ENCODE measurements at places on chromosomes 5 and 9.

GRCh38 chr5:87825583-87825982 lies 412.9 kb upstream of the CCNH start:
- DNase-seq = no peak

DNA sequence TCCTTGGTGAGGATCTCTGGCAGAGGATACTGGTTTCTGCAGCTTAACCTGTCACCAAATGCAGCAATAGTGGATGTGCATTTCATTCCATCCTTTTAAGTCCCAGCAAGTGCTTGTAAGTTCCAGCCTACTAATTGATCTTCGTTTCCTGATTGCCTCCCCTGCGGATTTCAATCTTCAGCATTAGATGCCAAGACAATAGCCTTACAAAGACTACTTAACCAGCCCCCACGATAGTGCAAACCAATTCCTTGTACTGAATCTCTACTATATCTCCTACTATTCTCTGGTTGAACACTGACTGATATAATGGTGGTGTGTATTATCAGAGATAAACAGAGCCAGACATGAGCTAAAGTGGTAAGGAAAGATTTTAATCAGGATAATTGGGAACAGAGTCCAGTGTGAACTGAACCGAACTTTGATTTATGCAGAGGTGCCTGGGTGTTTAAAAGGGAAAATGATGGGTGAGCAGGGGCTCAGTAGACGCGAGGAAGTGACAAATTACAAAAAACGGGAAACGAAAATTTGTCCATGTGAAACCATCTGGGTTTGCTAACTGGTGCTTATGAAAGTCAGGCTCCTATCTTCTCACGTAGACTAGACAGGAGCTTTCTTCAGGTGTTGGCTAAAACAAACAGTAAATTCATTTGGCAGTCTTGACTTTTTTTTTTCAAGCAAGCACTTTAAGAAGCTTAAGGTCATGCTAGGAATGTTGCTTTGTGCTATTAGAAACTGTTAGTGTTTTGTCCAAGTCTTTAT lies 106.9 kb upstream of the ST8SIA4 start:
- no peak for DNase-seq

DNA sequence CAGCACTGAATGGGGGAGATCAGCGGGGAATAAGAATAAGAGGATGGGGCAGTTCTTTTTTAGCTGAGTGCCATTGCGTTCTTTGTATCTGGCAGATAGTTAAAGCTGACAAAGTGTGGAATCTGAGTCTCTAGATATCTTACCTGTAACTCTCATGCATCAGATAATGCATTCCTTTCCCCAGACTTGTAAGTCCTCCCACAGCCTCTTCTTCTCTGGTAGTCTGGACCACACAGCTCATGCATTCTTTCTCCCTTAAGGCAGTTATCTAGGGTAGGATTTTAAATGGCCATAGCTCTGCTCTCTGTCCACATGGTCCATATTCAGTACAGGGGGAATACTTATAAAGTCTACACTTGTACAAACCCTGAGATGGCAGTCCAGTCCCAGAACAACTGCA lies 54.0 kb upstream of the FGF10 start:
- no peak for DNase-seq

- DNase-seq = no peak
These were observed 9.9 kb downstream of the FRMPD1 start for GRCh38 chr9:37660691-37661090.

- no peak for DNase-seq
These were observed 64.9 kb upstream of the ENTREP1 start for GRCh38 chr9:69260161-69260560.

- DNase-seq = no peak
These were observed 125.1 kb upstream of the KLF9 start for GRCh38 chr9:70539526-70539925.

- no peak for DNase-seq
These were observed 103.0 kb downstream of the PCSK1 start for GRCh38 chr5:96329886-96330529.

DNA sequence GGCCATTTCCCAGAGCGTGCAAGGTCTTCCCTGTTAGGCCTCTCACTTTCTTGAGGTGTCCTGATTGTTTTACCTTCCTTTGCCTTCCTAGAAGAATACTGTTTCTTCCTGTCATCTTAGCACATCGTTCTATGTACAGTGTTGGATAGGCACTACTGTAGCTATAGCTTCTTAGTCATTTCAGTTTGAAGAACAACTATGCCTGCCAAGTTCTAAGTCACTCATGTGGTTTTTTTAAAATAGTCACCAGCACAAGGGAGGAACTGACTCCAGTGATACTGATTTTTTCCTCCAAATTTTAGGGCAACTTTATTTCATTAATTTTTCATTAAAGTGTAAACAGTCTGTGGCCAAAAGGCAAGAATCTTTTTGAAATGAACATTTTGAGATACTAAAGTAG lies 122.4 kb upstream of the NR5A1 start:
- no peak for DNase-seq

DNA sequence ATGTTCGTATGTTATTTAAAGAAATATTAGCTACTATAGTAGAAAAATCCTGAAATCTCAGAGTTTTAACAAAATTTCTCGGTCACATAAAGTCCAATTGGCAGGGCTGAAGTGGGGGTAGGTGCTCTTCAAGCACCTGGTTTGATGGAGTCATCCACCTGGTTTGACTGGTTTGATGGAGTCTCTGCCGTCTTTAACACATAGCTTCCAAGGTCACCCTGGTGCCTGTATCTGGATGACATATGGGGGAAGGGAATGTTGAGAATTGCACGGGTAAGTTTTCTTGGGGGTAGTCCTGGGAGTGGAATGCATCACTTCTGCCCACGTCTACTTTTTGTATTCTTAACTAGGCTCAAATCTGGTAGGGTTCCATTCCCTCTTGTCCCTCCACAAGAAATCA lies 351.2 kb downstream of the SH3GL2 start:
- no peak for DNase-seq

GRCh38 chr5:82499725-82500244 lies 221.6 kb upstream of the RPS23 start:
- no peak for DNase-seq

DNA sequence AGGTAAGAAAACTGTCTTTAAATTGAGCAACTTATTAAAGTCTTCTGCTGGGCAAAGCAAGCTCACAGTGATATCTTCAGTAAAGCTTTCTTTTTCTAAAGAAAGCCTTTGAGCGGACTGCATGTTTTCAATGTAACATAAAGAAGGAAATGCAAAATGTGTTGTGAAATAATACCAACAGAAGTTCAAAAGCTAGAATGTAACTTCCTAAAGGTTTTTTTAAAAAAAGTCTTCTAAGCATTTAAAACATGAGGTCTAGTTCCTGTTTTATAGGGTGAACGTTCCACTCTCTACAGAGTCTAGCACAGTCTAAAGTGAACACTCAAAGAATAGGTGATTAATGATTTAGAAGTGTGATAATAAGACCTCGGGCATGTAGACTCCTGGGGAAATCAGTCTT lies 62.9 kb downstream of the DENND1A start:
- DNase-seq = no peak

DNA sequence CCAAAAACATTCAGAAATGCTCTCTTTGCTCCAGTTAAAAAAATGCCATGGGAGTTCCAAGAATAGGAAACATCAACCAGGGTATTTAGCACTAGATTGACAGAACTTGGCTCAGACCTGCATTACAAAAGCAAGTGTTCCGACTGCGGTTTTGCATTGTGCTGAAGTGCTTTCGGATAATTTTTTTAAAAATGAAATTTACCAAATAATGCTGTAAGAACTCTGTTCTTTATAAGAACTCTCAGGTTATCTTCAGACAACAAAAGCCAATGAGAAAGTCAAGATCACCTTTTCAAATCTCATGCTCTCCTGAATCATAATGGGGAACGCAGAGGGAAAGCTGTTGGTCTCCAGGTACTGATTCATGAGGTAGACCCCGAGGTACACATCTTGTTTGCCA lies 483 bp upstream of the PLPP6 start:
- no peak for DNase-seq

DNA sequence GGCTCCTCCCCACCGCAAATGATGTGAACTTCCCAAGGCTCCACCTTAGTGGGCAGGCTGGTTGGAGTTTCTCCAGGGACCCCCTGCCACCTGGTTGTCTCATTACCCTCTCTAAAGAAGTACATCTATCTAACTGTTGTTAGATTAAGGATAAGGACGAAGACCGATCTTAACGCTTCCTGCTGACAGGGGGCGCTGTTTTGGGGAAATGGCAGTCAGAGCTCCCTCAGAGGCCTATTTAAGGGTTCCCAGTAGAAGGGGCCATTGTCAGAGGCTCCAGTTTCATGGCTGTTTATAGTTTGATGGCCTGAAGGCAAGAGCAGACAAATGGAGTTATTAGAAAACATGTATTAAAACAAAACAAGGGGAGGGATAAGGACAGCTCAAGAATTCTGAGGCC lies 100.1 kb downstream of the SPEF2 start:
- DNase-seq = no peak

GRCh38 chr5:95959888-95960666 lies 1.6 kb downstream of the ELL2 start:
- DNase-seq = no peak

DNA sequence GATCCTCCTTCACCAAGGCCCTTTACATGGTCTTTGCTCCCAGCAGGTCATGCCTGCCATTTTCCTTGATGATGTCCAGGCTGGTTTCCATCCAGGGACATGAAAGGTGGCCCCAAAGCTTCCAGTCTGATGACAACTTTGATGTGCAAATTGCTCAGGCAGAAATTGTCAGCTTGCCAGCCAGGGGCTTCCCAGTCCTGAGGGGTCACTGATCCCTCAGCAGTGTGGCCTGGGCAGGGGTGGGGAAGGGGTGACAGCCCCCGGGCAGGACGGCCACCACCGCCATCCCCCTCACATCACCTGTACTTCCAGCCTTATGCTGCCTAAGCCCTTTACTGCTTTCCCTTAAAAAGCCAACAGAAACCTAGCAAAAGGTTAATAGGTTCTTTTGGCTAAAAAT lies 96.3 kb downstream of the ANKRD33B start:
- DNase-seq = no peak

- no peak for DNase-seq
These were observed 51.2 kb downstream of the SIL1 start for GRCh38 chr5:139146809-139147482.

DNA sequence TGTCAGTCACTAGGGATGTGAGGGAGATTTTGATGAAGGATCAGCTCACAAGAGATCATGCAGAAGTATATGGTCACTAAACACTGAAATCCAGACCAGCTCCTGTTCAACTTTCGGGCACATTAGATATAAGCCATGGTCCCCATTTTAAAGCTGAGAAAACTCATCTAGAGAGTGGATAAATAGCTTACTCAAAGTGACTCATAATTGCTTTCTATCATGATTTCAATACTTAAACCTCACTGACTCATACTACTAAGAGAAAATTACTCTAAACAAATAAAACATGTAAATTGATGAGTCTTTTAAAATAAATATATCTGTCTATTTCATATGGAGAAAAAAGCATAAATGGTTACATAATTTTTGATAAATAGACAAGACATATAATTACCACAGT lies 567.7 kb downstream of the TLR4 start:
- no peak for DNase-seq

- DNase-seq = no peak
These were observed 176.2 kb downstream of the GABBR2 start for GRCh38 chr9:98532574-98532973.

DNA sequence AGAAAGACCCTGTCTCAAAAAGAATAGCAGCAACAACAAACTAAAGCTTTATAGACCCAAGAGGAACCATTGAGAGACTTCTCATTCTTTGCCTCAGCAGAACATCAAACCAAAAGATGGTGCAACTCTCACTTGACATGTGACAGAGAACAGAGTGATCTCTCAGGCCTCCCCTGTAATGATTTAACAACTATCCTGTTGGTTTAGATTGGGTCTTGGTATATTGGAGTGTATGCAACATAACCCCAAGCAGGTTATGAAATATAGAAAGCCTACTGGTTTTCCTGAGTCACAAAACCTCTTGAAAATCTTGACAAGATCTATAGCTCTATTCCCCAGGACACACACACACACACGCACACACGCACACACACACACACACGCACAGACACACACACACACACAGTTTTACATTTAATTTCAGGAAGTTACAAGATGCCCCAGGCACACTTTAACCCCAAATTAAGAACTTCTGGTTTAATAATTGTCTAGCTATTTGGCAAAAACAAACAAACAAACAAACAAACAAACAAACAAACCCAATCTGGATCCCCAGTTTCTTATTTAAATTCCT lies 6.5 kb upstream of the FGF1 start:
- no peak for DNase-seq

DNA sequence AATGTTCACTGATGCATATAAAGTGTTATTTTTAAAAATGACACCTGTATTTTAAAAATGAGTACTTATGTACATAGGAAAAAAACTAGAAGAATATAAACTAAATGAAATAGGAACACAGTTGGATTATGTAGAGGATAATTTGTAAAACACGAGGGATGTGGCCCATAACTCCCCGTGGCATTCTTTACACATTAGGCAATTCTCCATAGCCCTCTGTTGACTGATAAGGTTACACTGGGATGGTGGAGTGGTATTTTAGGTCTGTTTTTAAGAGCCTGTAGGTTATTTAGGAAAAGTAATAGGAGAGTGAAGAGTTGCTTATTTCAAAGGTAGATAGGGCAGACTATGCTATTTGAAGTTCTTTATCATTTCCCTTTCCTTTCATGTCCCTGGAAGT lies 1.8 kb downstream of the CAVIN4 start:
- DNase-seq = no peak

DNA sequence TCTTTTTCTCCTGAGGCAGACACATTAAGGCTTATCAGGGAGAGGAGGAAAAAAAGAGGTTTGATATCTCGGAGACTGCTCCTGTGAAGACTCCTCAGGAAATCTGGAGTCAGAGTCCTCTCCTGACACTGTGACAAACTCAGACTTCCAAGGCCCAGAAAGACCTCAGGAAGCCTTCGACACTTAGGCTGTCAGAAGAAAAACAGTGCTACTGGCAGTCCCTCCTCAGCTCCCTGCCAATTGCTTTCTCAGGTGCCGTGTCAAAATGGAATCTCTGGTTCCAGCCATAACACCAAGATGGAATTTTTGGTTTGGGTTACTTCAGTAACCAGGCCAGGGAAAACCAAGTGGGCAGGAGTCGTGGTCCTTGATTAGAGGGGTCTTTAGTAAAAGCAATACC lies 4.1 kb downstream of the STK10 start:
- no peak for DNase-seq

All from stimulated activated CD8-positive, alpha-beta memory T cell treated with anti-CD3 and anti-CD28 coated beads, Interleukin-4, amount 100 ng/mL, for 1 hour (primary cell).